ENCODE measurements at places on chromosomes 1 and 21. TPM values are rescaled to one million over a fixed set of nuclear protein-coding genes. Genes with fewer than 3 reads are reported as not detected.

KRTAP11-1 gene
- polyA plus RNA-seq, result not detected

RGS4 gene
- 14.0 TPM for polyA plus RNA-seq

TMCC2 gene
- polyA plus RNA-seq, result 5.1 TPM

PRDX1 gene
- 403 TPM for polyA plus RNA-seq

GCSAML gene
- polyA plus RNA-seq, result 0.69 TPM

MAP1LC3C gene
- polyA plus RNA-seq, result 0.86 TPM

DNA sequence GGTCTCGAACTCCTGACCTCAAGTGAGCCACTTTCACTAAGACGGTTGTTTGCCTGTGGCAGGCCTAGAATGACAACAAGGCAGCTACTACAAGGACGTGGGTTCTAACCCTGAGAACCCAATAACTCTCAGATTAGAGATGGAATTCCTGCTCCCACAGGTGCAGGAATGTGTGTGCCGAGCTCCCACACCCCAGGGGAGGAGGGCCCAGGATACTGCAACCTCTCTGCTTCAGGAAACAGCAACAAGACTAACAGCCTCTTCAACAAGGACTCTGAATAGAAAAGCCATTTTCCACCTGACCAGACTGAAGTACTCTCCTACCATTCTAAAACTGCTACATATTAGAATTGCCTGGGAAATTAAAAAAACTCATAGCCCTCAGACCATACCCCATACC, 4.9 kb downstream of the LSM10 start:
- DNase-seq, result no peak

GRCh38 chr21:44952116-44952928, 12.5 kb downstream of the SLX9 start:
- no peak for DNase-seq

- DNase-seq, result no peak
These were observed 22.7 kb upstream of the EYA3 start for GRCh38 chr1:28111157-28111556.

- DNase-seq, result no peak
These were observed 32.6 kb downstream of the ATP1B1 start for GRCh38 chr1:169138866-169139670.

- no peak for DNase-seq
These were observed 37.9 kb downstream of the WNT4 start for GRCh38 chr1:22104865-22105437.

DNA sequence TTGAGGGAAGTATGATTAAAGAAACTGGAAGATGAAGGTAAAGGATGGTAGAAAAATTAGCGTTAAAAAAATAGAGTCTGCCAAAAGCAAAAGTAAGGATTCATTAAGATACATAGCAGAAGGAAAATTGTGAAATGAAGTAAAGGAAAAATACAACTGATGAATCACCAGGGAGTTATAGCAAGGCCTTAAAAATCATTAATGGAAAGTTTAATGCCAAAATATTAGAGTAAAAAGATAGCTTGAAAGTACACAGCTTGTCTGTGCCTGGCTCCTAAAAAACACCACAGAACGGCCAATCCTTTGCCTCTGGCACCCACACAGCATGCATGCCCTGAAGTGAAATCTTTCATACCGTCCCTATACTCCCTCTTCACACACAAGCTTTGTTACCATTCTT, 66.9 kb upstream of the APOBEC4 start:
- DNase-seq, result no peak

GRCh38 chr21:27412530-27412929, 445.6 kb upstream of the ADAMTS5 start:
- DNase-seq, result no peak

DNA sequence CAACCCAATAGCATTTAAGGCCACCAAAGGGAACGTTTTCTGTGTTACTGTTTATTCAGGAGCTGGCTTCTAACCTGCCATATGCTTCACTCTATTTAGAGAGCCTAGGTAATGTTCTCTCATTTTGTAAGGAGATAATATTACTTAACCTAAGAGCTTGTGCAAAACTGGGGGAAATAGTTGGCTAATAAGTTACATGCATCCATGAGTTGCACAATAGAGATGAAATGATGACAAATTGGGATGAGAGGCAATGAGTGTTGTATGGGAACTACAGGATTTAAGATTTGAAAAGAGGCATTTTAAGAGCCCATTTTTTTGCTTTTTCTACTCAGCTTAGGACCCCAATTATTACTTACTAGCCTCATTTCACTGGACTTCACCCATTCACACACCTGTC, 151.0 kb downstream of the ST6GALNAC3 start:
- DNase-seq, result no peak

DNA sequence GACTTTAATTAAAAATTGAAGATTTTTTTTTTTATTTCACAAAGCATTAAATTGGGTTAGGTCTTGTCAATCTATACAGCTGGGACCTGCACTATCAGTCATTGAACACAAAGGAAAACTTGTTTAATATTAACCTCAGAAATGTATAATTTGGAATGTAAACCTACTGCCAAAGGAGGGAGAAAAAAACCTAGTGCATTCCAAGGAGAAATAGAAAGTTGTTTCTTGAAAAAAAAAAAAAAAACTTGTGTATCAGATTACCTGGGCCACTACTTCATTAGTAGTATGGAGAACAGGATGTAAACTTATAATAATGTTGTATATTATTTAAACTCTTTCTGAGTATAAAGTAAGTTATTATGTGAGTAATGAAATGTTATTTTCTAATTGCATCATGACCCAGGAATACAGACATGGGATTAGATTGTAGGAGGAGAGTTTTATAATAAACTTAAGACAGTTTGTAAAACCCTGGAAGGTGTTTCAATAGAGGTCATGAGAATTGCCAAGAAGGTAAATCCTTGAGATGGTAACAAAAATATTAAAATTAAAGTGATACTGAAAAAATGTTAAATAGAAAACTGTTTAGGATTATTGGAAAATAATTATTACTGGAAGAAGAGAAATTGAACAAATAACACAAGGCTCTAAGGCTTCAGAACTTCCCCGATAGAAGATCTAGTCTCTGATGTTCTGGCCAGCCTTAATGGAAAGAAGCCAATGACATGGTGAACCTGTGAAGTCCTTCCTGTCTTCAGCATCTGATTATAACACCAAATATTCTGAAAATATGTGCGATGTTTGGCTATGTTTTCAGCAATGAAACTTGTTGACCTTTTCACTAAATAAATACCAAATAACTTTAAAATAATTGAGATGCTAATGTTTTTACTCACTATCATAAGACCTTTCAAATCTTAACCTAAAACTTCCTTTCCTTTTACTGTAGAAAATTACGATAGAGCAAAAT, 412.8 kb upstream of the LYPLAL1 start:
- no peak for DNase-seq

GRCh38 chr1:117877823-117878222, 51.6 kb downstream of the GDAP2 start:
- no peak for DNase-seq

- no peak for DNase-seq
These were observed 67.9 kb upstream of the ARID1A start for GRCh38 chr1:26627954-26628353.

DNA sequence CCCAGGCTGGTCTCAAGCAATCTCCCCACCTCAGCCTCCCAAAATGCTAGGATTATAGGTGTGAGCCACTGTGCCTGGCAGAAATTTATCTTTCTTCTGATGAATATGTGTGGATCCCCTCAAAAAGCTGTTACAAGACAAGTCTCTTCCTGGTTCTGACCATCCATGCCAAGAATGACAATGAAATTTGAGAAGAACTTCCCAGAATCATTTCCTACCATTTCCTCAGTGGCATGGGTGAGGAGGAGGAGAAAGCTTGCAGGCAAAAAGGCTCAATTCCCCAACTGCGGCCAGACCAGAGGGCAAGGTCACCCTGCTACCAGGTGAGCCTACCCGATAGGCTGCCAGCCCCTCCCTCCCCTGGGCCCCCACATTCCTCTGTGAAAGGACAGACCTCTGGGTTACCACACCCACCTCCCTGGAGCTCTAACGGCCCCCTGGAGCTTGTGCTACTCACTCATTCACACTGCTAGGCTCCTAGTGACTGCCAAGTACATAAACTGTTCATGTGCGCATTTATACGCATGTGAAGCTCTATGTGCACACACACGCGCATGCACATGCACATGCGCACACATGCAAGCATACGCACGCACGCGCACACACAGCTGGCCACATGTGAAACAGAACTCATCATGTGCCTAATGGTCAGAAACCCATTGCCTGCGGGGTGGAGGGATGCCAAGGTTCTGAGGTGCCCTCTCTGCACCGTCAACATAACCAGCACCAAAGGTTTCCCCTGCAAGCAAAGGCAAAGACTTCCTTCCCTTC, 17.0 kb downstream of the MRAP start:
- no peak for DNase-seq

- no peak for DNase-seq
These were observed 1222.1 kb upstream of the NCAM2 start for GRCh38 chr21:19776076-19776475.

DNA sequence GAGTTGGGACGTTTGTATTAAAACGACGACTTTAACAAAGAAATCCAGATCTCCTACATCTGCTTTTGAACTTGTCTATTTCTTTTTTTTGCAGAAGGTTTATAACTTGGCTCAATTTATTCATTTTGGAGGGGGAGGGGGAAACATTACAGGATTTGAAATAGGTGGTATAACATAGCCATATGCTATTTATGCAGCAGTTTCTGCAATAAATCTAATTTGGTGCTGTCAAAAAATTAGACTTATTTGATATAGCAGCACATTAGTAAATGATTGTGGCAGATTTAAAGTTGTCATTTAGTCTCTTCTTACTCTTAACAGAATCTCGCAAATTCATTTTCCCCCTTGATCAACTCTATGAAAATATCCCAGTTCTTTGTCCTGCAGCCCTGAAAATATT, 138.2 kb downstream of the SDCCAG8 start:
- no peak for DNase-seq

DNA sequence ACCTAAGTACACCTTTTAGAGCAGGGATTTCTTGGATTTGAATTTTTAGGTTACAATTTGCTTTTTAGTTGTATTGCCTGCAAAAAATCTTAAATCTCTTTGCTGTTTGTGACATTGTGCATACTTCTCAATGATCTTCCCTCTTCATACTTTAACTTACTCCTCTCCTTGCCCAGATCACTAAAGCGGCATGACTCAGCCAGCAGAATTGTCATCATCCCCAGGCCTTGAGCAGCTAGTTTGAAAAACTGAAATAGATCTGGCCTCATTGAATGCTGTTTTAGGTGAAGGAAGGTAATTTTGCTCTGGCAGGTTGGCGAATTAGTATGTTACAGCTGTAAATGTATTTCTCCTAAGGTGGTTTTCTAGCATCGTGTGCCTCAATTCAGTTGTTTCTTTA, 145.9 kb downstream of the RYR2 start:
- no peak for DNase-seq

- DNase-seq, result no peak
These were observed 63.6 kb downstream of the MIS18A start for GRCh38 chr21:32215306-32215685.

GRCh38 chr1:21537511-21537931, 28.3 kb downstream of the ALPL start:
- DNase-seq, result no peak

All from right renal cortex interstitium (tissue), 3 donors.